ENCODE measurements at places on chromosomes 13 and 19.

DNA sequence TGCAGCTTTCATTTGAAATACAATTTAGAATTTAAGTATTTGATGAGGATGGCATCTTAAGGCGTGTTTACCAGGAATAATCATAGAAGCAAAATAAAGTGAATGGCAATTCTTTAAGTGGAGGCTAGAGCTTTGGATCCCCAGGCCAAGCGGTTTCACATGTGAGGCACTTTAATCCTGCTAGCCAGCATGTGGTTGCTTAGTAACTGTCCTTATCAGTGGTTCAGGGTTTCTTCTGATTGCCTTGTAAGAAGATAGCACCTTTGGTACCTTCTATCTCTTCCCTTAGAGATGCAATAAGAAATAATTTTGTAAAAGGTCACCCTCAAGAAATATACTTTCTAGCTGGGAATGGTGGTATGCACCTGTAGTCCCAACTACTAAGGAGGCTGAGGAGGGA, 38.9 kb upstream of the SERP2 start:
- DNase-seq, result no peak

DNA sequence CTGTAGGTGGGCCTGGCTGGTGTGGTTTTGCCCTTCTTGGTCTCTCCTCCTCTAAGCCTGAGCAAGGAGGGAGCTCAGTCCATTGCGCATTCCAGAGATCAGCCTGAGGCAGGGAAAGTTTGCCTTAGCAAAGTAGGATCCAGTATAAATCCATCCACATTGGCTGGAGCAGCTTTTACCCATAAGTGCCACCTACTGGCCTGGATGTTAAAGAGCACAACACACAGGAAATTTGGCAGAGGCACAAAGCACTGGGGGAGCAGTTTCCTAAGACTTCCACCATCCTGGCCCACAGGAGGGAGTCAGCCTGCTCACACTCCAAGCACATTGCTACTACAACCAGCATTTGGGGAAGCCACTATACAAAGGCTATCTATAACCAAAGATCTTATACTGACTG, 1124.2 kb downstream of the SLITRK1 start:
- no peak for DNase-seq

- no peak for DNase-seq
These were observed 7.8 kb upstream of the HIF3A start for GRCh38 chr19:46288896-46289588.

- DNase-seq, result no peak
These were observed 5.1 kb downstream of the LONP1 start for GRCh38 chr19:5714816-5715215.

DNA sequence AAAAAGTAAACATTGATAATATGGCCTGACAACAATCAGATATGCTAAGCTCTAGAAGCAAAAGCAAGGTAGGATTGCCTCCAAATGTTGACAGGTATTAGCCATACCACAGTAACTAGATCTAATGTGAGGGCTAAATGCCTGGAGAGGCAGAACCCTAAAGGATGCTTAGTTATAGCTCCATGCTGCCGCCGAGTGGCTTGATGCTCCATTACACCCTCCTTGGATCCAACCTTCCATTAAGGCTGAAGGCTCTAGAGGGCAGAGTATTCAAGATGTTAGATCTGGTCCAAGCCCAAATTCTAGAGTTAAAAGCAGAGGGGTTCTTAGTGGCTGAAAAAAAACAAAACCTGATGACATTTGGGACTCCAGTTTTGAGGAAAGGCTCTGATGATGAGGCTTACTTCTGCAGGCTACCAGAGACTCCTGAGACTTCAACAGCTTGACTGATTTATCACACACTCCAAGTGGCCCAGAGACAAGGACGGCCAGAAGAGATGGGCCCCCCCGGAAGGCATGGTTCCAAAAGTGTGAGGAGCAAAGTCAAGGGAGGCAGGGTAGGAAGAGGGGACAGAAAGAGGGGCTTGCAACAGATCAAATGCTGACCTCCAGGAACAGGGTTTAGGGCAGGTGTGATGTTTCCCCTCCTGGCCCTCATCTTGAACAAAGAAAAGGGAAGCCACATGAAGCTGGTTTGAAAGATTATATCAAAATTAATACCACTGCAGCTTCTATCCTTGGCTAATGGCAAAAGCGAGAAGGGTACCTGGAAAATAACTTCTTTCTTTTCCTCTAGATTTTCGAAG, 21.9 kb upstream of the CPB2 start:
- peak; percentile 59 for DNase-seq

DNA sequence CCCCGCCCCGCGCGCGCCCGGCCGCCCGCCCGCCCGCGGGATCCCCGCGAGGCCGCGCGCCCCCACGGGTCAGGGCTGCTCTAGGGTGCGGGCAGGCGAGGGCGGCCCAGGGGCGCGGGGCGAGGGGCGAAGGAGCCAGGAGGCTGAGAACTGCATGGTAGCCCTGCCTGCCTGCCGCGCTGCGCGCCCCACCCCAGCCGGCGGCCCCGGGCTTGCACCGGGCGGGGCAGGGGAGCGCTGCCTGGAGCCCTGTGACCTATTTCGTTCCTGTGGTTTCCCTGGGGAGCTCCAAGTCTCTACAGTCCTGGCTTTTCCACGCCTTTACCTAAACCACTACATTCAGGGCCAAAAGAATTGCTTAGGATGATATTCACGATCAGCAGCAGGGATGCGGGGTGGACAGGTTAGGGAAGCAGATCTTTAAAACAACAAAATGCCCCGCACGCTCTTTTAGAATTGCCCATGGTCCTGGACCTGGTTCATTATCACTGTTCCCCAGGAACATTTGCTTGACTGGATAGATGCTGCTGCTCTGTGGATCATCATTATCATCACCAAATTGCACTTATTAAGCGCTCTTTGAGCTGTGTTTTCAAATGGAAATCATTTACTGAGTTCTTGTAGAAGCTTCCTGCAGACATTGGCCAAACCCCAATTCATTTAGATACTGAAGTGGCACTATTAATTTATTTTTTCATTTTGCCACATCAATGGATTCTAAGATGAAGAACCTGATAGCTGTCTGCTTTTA, 421 bp upstream of the GPR12 start:
- DNase-seq, result no peak

GRCh38 chr13:39284801-39285388, 246.6 kb downstream of the NHLRC3 start:
- DNase-seq, result no peak

DNA sequence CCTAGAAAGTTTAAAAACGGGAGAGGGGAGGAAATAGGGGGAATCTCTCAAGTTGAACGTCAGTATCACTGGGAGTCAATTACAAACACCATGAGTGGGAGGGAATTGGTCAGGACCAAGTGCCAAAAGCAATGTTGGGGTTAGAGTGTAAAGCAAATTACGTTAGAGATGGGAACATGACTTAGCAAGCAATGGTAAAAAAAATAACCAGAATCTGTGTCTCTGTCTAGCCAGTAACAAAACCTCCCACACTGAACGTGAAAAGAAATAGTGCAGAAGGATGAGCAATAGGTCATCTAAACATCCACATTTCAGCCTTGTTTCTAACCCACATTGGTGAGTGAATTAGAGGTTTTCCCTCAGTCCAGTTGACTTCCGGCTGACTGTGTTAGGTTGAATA, 242.2 kb downstream of the COG6 start:
- DNase-seq, result no peak

- DNase-seq, result no peak
These were observed 19.8 kb upstream of the RASA3 start for GRCh38 chr13:114152285-114152645.

- DNase-seq, result no peak
These were observed 45.4 kb upstream of the MYCBP2 start for GRCh38 chr13:77372275-77372674.

DNA sequence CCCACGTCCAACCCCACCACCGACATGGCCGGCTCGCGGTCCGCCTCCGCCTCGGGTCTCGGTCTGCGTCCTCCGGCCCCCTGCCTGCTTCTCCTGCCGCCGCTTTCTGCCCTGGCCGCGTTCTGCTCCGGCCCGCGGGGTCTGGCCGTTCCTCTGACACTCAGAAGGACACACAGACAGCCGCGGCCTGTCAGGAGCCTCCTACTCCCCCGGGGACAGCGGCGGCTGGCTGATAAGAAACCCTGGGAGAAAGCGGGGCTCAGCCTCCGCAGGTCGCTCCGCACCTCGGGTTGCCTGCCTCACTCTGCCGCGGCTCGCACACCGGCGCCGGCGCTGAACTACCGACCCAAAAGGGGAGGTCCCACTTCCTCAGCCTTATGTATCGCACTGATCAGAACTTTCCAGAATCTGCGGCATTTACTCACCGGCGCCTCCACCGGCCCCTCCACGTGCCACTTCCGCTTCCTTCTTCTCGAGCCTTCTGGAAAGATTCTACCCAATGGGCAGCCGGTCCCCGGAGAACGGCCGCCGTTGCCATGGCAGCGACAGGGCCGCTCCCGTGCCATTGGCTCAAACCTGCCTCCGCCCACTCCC, at the start of gene HSPH1:
Gene HSPH1 (minus strand): TSS at position 348 of the 594 bp plus-strand sequence. CDS start 322 bp downstream, at position 26.
- DNase-seq, result peak; percentile 98

DNA sequence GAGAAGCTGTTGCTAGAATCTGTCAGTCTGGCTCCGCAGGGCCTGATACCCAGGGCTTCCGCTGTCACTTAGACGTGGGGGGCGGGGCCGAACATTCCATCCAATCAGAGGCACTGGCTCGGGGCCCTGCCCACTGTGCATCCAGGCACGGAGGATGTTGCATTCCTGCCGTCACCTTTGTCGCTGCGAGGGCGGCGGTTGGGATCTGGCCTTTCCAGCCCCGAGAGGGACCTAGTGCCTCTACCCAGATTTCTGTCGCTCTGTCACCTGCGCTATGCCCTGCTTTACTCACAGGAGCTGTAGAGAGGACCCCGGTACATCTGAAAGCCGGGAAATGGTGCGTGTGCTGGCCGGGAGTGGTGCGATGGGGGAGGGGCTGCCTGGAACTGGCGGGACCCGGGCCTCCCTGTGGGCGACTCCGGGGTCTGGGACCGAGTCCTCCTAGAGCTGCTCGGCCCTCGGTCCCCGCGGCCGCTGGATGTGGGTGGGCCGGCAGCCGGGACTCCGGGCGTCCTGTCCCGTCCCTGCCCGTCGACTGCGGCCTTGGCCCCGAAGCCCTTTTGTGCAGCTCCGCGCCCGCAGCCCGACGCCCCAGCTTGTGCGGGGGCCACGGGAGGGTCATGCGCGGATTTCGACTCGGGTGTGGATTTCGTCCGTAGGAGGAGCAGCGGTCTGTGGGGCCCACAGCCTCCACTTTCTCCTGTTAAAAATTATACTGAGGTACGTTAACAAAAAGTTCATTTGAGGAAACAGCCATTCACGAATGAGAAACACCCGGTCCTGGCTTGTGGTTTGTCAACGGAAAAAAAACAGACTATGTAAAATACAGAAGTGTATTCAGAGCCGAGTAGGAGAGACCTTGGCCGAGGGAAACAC, at the start of gene ZNF439:
Gene ZNF439 (plus strand): TSS at position 133 of the 876 bp plus-strand sequence. CDS start 142 bp downstream, at position 275.
- peak; percentile 86 for DNase-seq

DNA sequence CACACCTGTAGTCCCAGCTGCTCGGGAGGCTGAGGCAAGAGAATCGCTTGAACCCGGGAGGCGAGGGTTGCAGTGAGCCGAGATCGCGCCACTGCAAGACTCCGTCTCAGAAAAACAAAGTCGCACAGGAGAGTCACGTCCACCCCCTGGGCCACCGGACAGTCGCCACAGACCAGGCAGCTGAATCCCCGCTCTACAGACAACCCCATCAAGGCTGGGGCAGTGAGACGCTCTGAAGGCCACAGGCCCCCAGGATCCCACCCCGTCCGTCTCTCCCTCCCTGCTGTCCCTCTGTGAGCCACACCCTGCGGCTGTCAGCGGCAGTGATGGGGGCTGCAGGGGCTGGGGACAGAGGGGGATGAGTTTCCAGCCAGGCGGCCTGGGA, 15.5 kb upstream of the PTBP1 start:
- DNase-seq, result no peak

GRCh38 chr19:45231891-45232290, 13.3 kb downstream of the EXOC3L2 start:
- no peak for DNase-seq

DNA sequence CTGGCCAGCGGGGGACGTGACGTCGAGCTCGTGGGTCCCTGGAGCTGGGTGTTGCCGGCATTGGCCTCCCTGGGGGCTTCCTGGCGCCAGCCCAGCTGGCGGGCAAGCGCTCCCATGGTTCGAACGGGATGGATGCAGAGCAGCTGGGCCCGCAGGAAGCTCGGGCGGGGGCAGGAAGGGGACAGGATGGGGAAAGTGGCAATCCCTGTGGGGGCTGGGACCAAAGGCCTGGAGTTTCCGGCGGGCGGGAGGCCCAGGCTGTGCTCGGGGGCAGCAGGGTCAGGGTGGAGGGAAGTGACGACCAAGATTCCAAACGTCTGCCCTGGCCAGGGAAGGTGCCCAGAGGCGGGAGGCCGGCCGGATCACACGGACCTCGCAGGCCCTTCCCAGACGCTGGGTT, 19.3 kb downstream of the PALM start:
- no peak for DNase-seq

GRCh38 chr19:4284176-4284958, 5.3 kb downstream of the SHD start:
- no peak for DNase-seq
